Left renal cortex interstitium (tissue), 4 donors: ENCODE measurements at places on chromosomes 1 and 21.

GRCh38 chr1:20602851-20603450, 14.1 kb downstream of the CDA start:
- DNase-seq, result no peak

DNA sequence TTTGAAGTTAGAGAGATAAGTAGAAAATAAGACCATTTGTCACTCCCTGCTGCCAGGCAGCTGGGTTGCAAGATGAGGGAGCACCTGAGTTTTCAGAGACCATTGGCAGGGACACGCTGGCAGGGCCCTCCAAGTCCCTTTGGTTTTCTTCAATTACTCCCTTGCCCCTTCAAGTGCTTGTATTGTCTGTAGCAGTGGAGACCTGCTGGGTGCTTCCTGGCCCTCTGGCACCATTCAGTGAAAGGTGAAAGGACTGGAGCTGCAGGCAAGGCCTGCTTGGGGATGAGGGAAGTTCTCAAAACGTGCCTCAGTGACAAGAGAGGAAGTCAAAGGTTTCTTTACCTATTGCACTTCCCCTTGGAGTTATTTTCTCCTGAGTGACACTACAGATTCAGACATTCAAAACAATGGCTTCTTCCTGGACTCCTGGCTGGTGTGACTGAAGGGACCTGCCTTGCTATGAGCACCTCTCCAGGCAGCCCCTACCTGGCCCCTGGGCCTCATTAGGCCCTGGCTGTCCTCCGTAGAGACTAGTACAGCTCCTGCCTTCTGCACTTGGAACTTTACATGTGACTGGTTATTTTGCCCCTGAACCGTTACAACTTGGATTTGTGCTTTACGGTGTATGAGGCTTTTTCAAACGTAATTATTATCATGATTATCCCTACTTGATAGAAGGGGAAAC, 100.1 kb downstream of the C1orf21 start:
- DNase-seq, result no peak

- DNase-seq, result no peak
Observed at GRCh38 chr1:8460784-8461183, 142.9 kb downstream of the SLC45A1 start.

GRCh38 chr1:56574794-56575193, 4.6 kb downstream of the PLPP3 start:
- no peak for DNase-seq

GRCh38 chr1:232335741-232336293, 294.1 kb downstream of the SIPA1L2 start:
- DNase-seq, result no peak

DNA sequence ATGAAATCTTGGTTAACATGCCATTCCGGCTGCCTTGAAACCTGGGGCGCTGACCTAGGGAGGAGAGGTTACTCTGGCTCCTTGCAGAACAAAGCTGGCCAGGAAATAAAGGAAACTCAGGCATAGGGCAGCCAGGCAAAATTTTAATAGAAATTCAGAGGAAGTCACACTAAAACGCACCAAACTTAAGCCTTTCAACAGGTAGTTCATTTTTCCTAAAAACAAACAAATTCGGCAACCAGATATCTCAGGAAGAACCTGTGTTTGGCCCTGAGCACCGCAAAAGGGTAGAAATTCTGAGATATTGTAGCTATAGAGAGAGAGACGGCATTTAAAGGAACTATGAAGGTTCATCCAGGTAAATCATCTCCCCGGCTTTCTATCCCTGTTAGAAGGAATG, 13.1 kb downstream of the LYST start:
- no peak for DNase-seq

DNA sequence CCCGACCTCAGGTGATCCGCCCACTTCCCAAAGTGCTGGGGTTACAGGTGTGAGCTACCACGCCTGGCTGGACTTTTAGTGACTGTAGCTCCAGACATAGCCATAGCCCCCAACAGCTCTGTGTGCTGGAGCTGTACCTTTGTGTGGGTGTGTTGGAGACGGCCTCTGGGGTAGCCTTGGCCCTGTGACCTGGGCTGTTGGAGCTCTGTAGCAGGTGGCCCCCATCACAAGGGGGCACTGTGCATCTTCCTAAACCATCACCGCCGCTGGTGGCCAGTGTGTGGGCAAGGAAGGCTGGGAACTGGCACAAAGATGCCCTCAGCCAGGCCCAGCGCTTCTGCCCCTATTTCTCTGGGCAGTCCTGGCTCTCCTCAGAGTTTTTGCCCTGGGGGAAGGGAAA, 38.4 kb upstream of the FOXO6 start:
- no peak for DNase-seq

DNA sequence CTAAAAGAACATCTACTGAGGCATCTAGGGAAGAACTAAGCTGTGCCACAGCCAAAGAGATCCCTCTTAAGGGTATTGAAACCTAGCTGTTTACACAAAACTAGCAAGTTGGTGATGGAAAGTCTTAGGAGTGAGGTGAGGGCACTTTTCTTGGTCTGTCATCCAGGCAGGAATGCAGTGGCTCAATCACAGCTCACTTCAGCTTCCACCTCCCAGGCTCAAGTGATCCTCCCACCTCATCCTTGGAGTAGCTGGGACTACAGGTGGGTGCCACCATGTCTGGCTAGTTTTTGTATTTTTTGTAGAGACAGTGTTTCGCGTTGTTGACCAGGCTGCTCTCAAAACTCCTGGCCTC, 2.4 kb downstream of the PLEKHO1 start:
- DNase-seq, result no peak

DNA sequence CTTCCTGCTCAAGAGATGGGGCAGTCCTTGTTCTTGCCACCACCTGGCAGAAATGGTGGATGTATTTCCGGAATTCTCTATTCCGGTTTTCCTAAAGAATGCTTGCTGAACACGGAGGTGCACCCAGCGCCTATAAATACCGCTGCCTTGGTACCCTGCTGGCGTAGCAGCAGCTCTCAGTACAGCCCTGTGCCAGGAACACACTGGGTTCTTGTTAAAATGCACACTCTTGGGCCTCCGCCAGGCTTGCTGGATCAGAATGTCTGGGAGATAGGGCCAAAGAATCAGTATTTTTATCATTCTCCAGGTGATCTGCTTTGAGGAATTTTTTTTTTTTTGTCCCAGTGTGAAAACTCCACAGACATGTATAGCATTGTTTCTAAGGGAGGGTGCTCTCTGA, 54.2 kb downstream of the IGSF5 start:
- no peak for DNase-seq

- DNase-seq, result no peak
Observed at GRCh38 chr1:212814537-212815334, 23.0 kb downstream of the TATDN3 start.

DNA sequence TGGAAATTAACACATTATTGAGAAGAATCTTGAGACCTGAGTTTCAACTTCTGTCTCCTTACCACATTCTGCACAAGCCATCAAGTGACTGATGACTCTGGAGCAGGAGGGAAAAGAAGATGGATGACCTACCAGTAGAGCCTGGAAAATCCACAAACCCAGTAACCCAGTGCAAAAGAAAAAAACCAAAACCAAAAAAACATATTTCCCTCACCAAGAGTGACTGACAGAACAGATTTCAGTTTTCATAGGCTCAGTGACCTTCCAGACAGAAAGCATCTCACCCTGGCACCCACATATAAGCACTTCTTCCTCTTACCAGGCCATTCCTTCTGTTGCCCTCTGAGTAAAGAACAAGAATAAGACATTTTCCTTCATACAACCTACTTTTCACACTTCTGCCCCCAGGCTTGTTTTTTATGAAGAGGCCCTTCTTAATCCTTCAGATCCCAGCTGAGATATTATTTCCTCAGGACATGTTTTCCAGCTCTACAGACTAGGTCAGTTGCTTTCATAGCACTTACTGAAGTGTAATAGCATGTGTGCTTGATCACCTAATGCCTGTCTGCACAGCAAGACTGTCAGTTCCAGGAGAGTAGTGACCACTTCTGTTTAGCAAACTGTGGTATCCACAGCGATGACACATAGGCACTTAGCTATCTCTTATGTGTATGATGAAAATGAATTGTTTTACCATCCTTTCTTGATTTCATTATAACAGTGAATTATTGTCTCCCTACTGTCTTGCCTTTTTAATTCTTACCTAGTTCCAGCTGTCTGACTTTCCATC, 4.0 kb downstream of the TSACC start:
- no peak for DNase-seq

DNA sequence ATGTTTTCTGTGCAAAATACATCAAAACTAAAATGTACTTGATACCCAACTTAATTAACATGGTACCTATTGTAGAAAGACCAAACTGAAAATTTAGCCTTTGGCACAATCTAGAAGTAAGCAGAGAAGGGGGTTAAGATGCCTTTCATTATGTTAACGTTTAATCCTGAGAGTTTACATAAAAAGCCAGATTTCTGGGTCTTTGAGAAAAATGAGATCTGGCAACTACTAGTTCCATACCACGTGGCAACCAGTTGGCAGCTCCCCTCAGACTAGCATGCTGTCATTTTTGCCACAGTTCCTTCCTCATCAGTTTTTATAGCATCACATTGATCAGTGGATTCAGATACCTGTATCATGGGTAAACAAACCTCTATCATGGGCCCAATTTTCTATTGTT, 1.5 kb downstream of the RO60 start:
- no peak for DNase-seq

GRCh38 chr21:46438241-46438640, 20.4 kb upstream of the DIP2A start:
- DNase-seq, result no peak

DNA sequence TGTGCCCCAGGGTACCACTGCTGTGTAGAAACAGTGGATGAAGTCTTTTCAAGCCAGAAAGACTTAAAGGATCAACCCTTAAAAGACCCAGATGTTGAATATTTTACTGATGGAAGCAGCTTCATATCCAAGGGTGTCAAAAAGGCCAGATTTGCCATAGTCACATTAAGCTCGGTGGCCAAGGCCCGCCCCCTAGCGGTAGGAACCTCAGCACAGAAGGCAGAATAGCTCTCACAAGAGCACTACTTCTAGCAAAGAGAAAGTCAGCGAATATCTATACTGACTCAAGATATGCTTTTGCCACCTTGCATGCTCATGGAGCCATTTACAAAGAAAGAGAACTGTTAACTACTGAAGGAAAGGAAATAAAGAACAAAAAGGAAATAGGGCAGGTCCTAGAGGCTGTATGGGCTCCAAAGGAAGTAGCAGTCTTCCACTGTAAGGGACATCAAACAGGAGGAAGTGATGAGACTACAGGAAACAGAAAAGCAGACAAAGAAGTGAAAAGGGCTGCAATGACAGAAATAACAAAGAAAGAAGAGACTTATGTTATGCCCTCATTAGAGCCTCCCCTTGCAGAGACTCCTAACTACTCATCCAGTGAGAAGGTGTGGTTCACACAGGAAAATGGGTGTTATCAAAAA, 90.5 kb downstream of the LIPI start:
- no peak for DNase-seq

DNA sequence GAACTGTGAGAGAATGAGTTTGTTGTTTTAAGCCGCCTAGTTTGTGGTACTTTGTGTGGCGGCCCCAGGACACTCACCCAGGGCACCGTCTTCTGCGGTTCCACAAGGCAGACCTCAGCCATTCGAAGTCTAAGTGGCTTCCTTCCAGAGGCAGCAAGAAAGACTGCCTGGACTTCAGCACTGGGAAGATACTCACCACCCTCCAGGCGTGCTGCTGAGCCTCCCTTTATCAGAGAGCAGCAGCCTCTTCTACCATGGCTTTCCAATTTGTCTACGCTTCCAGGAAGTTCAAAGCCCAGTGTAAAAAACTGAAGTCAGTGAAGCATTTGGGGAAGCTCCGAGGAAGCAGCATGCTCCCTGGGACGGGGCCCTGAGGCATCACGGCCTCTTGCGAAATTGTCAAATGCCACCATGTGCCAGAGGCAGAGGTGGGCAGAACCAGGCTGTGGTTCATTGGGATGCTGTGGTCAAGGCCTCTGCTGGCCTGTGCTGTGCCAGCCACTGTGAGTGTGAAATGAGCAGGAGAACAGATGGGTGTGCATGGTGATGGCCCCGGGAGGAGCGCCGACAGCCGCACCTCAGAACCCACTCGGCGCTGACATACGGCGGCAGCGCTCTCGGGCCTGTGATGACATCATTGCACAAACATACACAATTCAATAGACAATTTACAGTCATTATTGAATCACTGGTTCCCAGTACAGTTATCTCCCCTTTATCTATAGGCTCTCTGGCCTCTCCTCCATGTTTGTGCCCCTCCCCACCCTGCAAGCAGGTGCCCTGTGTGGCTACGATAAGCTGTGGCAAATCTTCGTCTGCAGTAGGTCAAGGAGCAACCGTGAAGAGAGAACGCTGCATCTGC, 110.4 kb downstream of the PDE9A start:
- DNase-seq, result no peak

DNA sequence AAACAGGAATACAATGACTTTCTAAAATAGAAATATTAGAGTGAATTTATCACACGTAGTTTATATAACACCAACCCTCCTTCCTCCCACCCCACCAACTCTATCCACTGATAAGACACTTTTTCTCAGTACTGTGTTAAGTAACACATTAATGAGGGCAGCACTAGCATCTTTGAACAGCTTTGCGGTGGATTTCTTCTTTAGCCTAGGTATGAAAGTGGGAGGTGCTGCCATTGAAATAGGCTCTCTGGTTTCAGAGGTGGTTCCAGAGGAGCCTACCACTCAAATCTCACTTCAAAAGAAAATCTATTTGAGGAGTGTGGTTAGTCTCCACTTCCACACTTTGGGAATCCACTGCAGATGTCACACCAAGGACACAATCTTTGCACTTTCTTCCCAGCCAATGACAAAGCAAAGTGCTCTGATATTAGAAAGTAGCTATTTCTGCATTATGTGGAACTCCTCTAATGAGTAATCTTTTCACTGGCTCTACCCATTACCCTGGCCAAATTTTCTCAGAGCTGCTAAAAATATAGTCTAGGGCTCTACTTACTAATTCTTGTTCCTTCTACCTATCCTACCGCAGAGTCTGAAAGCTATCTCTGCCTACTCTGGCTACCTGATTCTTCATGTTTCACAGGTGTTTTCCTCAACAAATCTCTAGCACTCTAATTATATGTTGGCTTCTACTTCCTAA, 1667.8 kb downstream of the MRPL39 start:
- DNase-seq, result no peak

DNA sequence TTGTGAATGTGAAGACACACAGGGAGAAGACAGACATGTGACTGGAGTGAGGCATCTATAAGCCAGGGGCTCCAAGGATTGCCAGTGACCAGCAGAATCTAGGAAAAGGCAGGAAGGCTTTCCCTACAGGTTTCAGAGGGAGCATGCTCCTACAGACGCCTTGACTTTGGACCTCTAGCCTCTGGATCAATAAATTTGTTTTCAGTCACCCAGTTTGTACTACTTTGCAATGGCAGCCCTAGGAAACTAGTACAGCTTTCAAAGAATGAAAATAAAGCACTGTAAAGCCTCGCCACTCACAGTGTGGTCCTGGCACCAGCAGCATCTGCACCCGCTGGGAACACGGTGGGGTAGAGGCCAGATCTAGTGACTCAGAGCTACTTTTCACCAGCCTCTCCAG, 510.0 kb downstream of the LTN1 start:
- DNase-seq, result no peak

DNA sequence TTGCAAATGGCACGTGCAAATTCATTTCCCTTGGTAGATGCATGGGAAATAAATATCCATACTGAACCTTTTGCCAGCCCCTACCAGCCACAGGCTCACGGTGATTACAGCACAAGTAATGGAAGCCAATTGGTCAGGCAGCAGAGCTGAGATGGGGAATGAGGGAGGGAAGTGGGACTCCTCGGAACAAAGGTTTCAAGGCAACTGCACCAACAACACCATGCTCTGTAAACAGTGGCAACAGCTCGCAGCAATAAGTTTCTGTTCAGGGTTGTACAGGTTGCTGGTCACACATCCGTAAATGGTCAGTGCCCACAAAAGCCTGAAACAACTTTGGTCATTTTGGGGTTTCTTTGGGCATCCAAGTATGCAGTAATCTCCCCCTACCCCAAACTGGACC, 62.7 kb upstream of the LPGAT1 start:
- DNase-seq, result no peak

- DNase-seq, result no peak
Observed at GRCh38 chr1:44775930-44776729, 790 bp downstream of the RPS8 start.
